ENCODE measurements at places on chromosomes 3 and 15.

DNA sequence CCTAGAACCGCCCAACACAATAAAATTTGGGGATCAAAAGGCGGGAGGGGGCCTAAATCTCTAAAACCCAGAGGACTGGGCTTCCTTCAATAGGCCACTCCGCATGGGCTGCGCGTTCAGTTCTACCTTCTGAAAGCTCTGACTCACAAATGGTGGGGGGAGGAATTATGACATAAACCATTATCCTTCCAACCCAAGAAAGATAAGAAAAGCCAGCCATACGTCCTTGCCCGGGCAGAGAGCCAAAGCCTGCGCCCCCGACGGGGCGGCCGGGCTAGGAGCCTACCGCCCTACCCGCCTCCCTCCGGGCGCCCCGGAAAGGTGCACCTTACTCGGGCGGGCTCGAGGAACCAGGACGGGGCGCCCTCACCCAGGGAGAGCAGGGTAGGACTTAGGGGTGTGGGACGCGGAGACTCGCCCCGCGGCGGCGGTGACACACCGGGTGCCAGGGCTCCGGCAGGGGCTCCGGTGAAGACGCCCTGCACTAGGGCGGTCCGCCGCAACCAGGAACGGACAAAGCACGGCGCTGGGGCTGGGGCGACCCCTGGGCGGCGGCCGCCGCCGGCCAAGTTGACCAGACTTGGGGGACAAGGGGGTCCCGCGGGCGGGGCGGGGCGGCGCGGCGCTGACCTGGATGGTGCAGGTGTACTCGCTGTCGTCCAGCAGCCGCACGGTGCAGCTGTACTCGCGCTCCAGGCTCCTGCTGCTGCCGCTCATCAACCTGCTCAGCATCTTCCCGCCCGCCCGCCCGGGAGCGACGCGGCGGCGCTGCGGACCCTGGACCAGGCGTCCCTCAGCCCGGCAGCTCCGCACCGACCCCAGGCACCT lies 534 bp downstream of the FRMD5 start:
- DNase-seq, result peak; percentile 12

DNA sequence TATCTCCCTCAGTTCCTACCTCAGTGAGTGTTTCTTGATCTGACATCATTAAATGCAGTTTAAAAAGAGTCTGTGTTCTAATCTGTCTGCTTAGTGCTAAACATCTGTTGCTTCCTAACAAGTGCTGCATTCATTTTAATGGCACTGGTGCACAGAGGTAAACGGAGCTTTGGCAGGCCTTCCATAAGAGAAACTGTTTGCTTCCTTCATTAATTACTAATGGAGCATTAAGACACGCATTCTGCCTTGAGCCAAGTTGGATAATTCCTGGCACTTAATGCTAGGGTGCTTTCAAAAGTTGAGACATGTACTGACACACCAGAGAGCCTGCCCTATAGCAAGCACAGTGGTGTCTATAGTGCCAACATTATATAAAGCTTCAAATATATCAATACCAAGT lies 34.7 kb downstream of the SCG5 start:
- DNase-seq, result no peak

- DNase-seq, result no peak
Measured at GRCh38 chr3:106811376-106811775, 565.9 kb upstream of the CCDC54 start.

DNA sequence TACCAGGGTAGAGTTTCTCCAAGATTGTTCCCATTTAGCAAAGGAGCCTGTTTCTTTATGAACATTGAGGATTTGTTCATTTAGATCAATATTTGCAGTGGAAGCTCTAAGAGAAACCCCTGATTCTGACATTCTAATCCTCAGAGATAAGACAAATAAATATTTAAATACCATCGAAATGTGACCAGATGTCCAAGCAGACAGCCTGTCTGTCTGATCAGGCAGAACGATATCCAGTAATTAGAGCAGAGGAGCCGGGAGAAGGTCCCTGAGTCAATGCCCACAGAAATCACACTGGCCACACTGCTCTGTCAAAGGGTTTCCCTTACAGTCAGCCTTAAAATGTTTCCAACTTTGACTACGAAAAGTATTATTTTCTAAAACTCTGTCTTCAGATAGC lies 15.7 kb upstream of the ARPIN start:
- DNase-seq, result no peak

DNA sequence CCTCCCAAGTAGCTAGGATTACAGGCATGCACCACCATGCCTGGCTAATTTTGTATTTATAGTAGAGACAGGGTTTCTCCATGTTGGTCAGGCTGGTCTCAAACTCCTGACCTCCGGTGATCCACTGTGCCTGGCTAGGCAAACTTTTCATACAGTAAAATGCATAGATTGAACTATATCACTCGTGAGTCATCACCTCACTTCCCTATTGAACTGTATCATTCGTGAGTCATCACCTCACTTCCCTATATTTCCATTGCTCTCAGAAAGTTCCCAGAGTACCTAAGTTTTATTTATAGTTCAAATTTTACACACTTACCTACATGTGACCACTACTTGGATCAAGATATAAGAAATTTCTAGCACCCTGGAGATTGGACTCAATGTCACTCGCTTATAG lies 73.6 kb upstream of the ACAD9 start:
- DNase-seq, result no peak

- DNase-seq, result no peak
Measured at GRCh38 chr3:16841041-16841753, 43.6 kb upstream of the PLCL2 start.

- DNase-seq, result no peak
Measured at GRCh38 chr3:103601666-103602065, 1166.9 kb downstream of the ZPLD1 start.

DNA sequence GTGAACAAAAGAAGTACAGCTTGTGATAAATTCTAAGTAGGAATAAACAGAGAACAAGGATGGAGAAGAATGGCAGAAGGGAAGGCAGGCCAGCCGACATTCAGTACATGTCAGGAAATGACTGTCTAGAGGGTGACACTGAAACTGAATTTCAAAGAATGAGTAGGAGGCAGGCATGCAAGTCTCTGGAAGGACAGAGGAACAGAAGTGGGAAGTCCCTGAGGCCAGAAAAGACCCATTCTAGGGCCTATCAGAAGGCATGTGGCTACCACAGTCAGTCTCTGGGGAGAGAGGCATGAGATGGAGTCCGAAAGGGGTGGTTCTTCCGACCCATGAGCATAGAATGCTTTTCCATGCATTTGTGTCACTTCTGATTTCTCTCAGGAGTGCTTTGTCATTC lies 243.5 kb upstream of the UBE2E2 start:
- no peak for DNase-seq

GRCh38 chr3:138046955-138047354 lies 37.0 kb downstream of the CLDN18 start:
- DNase-seq, result no peak

Data from stimulated activated CD8-positive, alpha-beta memory T cell treated with anti-CD3 and anti-CD28 coated beads, Interleukin-12 subunit alpha, Interleukin-12 subunit beta, amount 100 ng/mL, for 1 hour (primary cell).